Left kidney (tissue), 8 donors: ENCODE measurements at places on chromosomes 5 and 9. TPM values are rescaled to one million over a fixed set of nuclear protein-coding genes. Genes with fewer than 3 reads are reported as not detected.
A peak's percentile ranks its signal among the peaks of the same experiment; 100 is the strongest.

TEX10 gene
- polyA plus RNA-seq = 54.8 TPM

- no peak for DNase-seq
These were observed 66.8 kb upstream of the ABL1 start for GRCh38 chr9:130768265-130768664.

LCN15 gene
- polyA plus RNA-seq = 0.23 TPM

DNA sequence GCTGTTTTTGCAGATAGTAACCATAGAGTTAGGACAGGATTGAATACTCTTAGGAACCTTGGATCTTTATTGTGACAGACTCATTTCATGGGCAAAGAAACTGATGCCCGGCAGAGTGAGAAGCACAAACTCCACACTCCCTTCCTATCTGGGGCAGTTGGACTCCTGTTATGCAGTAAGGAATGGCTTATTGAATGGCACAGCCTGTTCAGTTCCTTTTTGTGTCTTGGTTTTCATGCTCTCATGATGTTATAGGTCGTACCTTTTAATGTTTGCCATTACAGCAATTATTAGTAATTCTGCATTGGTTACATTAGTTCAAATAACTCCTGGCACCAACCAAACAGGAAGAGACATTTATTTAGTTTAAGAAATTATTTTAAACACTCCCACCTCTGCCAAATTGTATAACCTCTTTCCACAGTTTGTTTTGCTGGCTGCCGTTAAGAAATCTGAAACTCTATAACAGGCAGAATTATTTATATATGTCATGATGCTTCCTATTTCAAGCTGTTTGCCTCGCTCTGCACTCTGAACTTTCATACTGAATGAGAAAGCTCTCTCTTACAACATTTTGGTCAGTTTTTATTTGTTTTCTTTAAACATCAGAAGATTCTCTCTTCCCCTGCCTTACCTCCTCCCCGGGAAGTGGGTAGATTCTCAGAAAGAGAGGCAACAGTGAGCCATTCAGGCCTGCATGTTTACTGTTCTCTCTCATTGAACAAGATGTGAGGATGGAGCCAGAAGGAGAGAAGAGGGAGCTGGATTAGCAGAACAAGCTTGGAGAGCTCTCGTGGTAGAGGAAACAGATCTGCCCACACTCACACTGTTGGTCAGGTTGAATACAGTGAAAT lies 144.4 kb downstream of the ARHGEF28 start:
- DNase-seq = no peak

EFNA5 gene
- polyA plus RNA-seq = 29.1 TPM

DNA sequence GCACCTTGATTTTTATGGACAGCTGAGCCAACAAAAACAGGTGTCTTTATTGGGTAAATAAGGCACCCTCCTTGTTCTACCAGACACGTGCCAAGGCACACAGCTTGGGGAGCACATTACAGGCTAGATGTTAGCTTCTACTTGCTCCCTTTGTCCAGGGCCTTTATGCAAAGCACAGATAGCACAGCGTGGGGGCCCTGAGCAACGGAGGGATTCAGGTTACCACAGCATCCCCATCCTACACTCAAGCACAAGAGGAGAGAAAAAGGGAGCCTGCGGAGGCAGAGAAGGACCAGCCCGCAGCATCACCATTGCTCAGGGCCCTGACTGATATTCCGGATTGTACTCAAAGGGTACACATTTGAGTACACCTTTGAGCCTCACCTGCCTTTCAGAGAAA lies 181.7 kb upstream of the KIF2A start:
- no peak for DNase-seq

GRCh38 chr5:67346611-67347010 lies 150.0 kb upstream of the CD180 start:
- DNase-seq = no peak

- DNase-seq = no peak
These were observed 365.9 kb upstream of the C9orf72 start for GRCh38 chr9:27939186-27939585.

DNA sequence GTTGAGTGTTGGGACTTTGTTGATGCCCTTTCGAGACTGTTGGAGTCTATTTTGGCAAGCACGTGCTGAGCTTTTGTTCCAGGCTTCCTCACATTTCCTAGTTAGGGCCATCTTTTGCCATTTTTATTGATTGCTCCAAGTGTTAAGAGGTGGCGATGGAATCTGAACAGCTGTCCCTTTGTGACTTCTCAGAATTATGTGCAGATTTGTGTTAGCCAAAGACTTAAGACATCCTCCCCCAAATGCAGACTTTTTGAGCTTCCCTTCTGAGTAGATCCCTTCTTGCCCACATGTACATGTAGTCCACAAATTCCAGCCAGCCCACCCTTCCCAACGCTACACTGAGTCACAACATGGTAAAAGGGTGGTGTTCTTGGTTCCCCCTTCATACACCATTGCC lies 59.2 kb downstream of the SPIN1 start:
- no peak for DNase-seq

DNA sequence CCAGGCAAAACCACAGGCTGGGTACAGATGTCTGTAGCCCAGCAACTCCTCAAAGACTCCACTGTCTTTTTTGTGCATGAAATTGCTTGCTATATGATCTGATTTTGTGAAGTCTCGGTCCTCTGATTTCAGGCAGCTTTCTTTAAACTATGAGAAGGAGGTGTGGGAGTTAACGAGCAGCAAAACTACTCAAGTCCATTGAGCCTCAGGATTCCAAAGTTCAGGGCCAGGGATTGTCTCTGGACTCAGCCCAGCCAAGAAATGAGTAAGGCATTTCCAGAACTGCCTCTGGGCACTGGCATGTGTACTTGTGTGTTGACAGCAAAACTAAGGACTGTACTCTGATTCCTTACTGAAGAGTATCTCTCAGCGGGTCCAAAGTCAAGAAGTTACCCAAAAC lies 53.4 kb upstream of the GLIS3 start:
- DNase-seq = no peak

DNA sequence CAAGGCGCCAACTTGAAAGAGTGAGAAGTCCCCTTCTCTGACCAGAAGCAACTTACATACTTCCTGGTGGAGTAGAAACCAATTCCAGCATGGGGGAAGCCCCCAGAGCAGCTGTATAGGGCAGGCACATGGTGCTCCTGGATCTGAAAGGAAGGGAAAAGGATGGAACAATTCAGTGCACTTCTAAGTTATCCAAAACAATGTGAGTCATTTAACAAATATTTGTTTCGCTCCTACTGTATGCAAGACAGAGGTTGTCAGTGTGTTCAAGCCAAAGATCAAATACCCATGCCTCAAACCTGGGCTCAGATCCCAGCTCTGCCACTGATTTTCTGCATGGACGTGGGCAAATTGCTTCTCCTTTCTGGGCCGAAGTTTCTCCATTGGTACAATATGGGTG lies 67.1 kb downstream of the LHX2 start:
- no peak for DNase-seq

DNA sequence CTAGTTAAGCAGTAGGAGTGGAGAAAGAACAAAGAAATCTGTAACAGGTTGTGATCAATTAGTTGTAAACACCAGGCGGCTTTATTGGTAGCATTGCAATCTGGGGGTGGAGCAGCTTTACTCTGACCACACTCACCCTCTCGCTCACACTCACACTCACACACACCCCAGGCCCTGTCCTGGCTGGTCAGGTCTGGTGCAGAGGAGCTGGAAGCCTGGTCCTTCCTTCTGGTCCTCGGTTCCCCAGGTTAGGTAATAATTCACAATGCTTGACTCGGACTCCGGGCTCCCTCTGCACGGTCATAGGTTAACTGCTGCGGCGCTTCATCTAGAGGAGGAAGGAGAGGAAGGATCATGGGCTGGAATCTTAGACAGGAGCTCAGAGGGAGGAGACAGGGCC lies 1.6 kb downstream of the CCL19 start:
- DNase-seq = no peak

DNA sequence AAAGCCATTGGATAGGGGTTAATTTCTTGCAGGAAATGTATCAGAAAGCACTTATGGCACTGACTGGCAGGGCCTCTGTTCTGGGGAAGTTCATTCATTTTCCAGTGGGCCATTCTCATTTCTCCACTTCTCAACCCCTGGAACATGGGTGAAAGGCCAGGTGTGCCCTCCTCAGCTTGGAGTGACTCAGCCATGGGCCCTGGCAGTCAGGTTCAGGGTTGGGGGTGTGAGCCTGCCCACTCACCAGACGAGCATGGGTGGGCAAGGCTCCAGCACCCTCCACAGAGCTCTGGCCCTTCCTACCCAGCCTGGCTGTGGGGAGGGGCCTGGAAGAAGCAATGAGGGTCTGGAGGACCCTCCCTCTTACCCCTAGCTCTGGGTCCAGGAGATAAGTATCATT lies 174.4 kb downstream of the HSPA4 start:
- no peak for DNase-seq

DNA sequence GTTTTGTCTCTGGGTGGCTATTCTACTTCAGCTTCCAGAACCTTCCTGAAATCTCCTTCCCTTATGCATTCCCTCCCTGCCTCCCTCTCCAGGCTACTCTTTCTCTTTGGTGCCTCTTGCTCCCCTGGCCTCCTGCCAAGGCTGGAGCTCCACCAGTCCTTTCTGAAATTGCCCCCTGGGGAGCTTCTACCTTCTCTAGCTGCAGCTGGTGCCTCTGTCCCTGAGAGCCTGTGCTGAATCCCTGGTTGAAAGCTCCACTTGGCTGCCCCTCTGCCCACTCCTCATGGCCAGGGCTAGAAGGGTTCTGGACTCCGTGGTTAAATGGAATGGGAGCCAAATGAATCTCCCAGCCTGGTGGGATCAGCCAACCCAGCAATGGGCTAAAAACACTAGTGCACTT lies 80.1 kb downstream of the COL15A1 start:
- peak; percentile 10 for DNase-seq

- no peak for DNase-seq
These were observed 43.4 kb downstream of the PPP1R2B start for GRCh38 chr5:156893517-156893916.

PHYHD1 gene
- polyA plus RNA-seq = 63.9 TPM

DNA sequence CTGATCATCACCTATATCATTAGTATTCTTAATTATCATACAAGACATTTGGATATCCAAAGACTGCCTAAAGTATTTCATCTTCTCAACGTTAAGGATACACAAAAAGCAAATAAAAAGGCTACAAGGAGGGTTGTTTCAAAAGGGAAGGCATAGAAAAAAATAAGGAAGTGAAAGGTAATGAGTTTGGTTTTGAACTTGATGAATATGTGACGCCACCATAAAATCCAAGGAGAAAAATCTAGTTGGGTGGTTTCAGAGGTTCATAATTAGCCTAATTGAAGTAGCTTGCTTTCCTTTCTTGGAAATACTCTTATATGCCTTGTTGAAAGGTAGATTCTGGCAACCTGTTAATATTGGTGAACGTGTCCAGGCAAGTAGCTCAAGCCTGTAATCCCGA lies 96.1 kb upstream of the SGCD start:
- no peak for DNase-seq

TMCO6 gene
- 19.8 TPM for polyA plus RNA-seq

RNF20 gene
- 67.0 TPM for polyA plus RNA-seq

- no peak for DNase-seq
These were observed 54.3 kb upstream of the MEGF10 start for GRCh38 chr5:127236254-127236653.

ADAMTS2 gene
- polyA plus RNA-seq = 7.8 TPM

DNA sequence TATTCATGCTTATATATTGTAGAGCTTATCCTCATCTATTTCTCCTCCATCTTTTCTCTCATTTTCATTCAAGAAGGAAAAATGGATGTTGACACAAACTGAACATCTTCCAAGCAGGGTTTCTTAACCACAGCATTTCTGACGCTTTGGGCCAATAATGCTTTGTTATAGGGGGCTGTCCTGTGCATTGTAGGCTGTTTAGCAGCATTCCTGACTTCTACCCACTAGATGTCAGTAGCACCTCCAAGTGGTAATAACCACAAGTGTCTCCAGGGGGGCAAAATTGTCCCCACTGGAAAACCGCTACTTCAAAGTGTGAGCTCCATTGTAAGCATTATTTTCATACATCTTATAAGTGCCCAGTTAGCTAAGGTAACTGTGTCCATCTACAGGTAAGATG lies 2.6 kb upstream of the TXNDC8 start:
- no peak for DNase-seq

DNA sequence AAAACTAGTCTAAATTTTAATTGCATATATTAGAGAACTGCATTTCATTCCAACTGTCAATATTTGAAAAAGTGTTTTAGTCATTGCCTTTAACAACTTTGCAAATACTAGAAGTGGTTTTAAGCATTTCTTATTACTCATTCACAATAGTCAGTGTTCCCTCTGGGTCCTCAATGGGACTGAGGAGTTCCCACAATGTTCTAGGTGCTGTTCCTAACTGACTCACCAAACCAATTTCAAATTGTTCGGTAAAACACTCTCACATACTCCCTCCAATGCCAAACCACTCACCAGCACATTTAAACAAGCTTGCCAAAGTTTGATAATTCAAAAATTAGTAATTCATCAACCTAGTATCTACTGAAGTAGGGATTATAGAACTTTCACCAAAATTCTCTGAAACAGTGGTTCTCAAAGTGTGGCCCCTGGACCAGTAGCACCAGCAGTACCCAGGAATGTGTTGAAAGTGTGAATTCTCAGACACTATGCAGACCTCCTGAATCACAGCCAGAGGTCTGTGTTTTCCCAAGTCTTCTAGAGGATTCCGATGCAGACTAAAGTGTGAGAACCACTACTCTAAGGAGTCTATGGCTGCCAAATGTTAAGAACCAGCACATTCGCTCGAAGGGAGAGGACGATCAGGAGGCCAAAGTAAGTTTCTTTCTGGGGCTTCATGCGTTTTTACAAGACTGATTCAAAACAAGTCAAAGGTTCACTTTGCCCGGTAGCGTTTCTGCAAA lies 72.8 kb downstream of the APBA1 start:
- DNase-seq = no peak

SH2D3C gene
- polyA plus RNA-seq = 11.2 TPM

- DNase-seq = no peak
These were observed 415.9 kb upstream of the KLF4 start for GRCh38 chr9:107905308-107906020.

GRCh38 chr5:154727361-154727760 lies 27.8 kb upstream of the LARP1 start:
- DNase-seq = no peak

DNA sequence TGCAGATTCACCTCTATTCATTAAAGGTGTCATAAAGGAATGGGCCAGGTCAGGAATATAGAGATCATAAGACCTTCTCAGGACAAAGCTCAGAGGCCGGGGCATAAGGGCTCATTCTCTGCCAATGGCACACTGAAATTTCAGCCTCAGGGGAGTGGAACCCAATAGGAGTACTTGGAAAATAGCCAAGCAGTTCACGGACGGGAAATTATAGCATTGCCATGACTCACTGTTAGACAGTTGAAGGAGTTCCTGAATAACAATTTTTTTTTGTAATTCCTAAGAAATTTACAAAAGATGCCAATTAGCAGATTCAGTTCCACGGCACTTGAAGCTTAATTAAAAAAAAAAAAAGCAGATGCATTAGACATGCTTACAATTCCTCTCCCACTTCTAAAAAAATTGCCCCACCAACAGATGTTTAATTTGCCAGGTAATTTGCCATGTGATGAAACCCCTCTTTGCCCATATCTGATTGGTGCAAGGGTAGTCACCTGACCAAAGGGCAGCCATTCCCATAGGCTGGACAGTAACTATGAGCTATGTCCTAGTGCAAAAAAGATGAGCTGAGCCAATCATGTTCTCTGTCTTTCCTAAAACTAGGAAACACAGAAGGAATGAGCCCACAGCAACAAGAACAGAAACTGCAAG lies 58.6 kb downstream of the PTCD2 start:
- no peak for DNase-seq
